Hypothalamus (tissue), 51 donors: ENCODE measurements at places on chromosomes 2 and 18.
A peak's percentile ranks its signal among the peaks of the same experiment; 100 is the strongest.

GRCh38 chr2:7373156-7373555, 455.9 kb downstream of the RNF144A start:
- no peak for DNase-seq

DNA sequence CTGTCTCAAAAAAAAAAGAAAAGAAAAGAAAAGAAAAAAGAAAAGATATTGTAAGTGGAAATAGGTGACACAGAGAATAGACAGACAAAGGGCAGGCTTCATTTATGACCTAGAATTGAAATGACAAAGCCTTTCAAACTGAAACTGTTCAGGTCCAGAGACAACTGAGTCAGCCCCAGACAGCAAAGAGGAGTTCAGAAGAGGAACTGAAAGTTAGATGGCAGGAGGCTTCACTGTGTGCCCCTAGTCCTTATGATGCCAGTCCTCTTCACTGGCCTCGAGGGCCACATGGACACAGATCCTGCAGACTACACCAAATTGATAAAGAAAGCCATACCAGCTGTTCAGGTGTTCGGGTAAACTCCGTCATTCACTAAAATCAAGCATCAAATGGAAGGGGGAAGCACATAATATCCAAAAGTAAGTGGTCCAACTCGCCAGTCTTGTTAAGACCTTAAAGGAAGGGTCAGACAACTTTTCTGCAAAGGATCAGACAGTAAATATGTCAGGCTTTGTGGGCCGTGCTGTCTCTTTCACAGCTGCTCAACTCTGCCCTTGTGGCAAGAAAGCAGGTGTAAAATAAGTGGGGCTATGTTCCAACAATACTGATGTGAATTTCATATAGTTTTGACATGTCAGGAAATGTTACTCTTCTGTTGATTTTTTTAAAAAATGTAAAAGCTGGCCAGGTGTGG, 231.9 kb upstream of the MGAT5 start:
- DNase-seq: no peak

DNA sequence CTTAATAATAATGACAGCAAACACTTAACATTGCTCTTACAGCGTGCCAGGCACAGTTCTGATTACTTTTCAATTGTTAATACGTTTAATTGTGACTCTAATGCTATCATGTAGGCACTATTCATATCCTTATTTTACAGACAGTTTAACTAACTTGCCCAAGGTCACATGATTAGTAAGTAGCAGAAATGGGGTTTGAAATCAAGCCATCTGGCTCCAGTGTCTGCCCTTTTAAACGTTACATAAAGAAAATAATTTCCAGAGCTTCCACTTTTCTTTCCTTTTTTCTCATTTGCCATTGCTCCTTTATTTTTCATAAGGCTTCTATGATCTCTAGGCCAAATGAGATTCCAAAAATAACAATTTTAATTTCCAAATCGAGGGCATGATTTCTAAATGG, 50.6 kb upstream of the IKZF2 start:
- DNase-seq: no peak

DNA sequence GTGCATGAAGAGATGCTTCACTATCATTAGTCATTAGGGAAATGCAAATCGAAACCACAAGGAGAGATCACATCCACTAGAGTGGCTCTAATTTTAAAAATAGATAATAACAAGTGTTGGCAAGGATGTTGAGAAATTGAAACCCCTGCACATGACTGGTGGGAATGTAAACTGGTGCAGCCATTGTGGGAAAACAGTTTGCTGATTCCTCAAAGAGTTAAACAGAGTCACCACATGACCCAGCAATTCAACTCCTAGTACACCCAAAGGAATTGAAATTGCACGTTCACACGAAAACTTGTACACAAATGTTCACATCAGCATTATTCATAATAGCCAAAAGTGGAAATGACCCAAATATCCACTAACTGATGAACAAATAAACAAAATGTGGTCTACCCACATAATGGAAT, 179.5 kb downstream of the BCL2 start:
- DNase-seq: no peak

DNA sequence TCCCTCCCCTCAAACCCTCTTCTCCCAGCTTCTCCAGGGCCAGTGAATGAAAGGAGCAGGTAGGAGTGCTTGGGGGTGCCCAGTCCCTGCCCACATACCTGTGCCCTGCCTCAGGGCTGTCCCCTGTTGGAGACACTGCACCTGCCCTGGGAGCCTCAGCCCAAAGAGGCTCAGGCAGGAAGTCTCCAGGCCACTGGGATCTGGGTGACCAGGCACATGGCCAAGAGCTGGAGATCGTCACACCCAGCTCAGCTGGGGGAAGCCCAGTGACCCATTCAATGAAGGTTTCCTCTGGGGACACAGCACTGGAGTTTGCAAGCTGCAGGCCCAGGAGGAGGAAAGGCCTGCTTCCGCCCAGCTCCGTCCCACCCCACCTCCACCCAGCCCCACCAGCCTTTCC, 156.4 kb downstream of the ZFP36L2 start:
- no peak for DNase-seq

GRCh38 chr2:75667884-75668283, 21.3 kb downstream of the MRPL19 start:
- DNase-seq: no peak

DNA sequence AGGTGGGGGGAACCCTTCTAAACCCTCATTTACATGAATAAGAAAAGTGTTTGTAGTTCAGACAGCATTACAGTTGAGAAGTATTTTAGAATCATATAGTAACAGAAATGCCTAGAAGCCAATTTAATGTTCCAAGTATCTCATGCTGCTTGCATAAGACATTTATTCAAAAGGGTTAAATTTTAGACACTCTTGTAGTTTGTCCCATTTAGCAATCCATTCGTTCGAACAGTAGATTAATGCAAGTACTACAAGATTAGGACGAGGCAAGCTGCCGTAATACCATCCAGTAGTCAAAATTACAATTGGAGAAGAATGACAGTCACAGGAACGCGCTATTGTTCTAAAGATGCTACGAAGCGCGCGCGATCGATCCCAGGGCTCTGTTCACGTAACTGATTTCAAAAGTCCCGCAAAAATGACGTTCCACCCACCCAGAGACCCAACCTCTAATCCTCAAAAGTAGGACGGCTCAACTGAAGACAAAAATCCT, 1.2 kb downstream of the TMEM237 start:
- no peak for DNase-seq

DNA sequence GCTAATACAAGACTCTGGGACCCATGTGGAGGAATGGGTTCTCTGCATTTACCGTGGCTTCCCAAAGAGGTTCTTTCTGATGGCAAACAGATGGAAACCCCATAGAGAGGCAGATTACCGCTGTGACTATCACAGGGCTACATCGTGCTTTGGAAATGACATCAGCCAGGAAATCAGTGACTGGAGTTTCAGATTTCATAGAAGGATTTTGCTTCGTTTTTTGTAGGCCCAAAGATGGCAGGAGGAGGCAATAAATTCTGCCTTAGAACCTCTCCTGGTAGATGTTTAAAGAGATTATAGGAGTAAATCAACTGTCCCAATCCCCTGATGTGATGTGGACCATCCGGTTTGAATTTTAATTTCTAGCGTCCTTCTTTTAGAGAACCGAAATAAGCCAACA, 214.1 kb downstream of the AGPS start:
- no peak for DNase-seq

GRCh38 chr2:217256251-217256650, 396.4 kb upstream of the TNP1 start:
- DNase-seq: no peak

DNA sequence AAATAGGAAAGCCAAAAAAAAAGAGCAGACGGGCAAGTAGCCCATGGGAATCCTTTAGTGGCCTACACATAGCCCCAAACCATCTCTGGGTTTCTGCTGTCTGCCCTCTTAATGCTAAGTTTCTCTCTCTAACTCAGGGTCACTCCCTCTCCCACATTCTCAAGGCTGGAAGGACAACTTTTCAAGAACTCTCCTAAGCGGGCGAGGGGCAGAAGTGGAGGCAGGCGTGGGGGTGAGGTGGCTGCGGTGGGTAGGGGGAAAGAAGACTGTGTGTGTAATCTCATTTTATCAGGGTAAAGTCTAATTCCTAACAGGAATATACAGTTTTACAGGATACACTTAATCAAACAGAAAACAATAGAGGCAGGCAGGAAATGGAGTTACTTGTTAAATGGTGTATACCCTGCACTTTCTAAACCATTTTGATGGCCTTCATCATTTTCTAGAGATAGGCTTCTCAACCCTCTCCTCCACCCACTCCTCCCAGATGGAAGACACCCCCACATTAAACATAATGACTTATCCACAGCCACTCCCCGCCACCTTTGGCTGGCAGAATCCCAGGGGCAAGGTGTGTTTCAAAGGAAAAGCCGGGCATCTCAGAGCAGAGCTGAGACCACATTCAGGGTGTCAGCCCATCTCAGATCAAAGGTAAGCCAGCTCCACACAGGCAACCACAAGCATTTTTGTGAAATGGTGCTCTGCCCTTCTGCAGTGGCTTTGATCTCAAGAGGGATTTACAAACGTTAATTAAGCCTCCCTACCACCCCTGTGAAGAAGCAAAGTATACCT, 6.8 kb downstream of the SMAD7 start:
- DNase-seq: no peak

DNA sequence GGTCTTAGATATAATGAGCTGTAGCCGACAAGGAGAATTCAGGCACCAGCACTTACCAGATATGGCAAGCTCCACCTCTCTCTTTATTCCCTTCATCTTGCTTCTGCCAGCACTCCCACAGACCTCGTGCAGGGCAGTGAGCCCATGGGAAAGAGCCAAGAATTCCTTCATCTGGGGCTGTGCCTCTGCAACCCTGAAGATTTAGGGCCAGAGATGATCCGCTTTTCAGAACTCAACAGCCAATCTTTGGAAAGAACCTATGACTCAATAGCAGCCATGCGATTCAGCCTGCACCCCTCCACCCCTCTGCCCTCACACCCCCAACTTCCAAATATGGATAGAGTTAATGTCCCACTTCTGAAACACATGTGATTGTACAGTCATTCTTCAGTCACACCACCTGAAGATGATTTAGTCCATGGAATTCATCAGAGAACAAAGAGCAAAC, 533.7 kb upstream of the TNP1 start:
- DNase-seq: no peak

DNA sequence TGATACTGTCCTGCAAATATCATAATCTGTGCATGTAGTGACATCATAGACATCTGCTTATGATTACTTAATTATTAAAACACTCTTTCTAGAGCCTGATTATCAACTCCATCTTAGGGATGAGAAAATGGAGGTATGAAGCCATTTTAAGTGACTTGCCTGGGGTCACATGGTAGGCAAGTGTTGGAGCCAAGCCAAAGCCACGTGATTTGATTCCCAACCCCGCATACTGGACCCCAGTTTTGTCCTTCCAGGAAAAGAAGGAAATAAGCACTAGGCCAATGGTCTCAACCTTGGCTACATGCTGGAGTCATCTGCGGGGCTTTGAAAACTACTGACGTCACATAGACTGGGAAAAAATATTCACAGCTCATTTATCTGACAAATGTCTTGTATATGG, 19.6 kb upstream of the SEH1L start:
- DNase-seq: no peak

GRCh38 chr2:192398236-192398635, 203.5 kb upstream of the TMEFF2 start:
- no peak for DNase-seq

GRCh38 chr2:64453770-64454385, at the start of gene LGALSL:
Gene LGALSL (plus strand): TSS chr2:64454162. CDS start chr2:64454546, 384 bp downstream.
- DNase-seq: peak; percentile 58

- DNase-seq: no peak
Observed at GRCh38 chr2:175836361-175836760, 165.7 kb downstream of the LNPK start.

- DNase-seq: no peak
Observed at GRCh38 chr2:177842243-177842642, 230.3 kb downstream of the PDE11A start.

- no peak for DNase-seq
Observed at GRCh38 chr2:66547118-66547517, 112.2 kb downstream of the MEIS1 start.

- no peak for DNase-seq
Observed at GRCh38 chr18:36095936-36096519, 28.7 kb upstream of the RPRD1A start.

GRCh38 chr2:104851291-104852089, 2.4 kb upstream of the POU3F3 start:
- no peak for DNase-seq

- DNase-seq: no peak
Observed at GRCh38 chr2:136122661-136123060, 4.7 kb upstream of the CXCR4 start.

DNA sequence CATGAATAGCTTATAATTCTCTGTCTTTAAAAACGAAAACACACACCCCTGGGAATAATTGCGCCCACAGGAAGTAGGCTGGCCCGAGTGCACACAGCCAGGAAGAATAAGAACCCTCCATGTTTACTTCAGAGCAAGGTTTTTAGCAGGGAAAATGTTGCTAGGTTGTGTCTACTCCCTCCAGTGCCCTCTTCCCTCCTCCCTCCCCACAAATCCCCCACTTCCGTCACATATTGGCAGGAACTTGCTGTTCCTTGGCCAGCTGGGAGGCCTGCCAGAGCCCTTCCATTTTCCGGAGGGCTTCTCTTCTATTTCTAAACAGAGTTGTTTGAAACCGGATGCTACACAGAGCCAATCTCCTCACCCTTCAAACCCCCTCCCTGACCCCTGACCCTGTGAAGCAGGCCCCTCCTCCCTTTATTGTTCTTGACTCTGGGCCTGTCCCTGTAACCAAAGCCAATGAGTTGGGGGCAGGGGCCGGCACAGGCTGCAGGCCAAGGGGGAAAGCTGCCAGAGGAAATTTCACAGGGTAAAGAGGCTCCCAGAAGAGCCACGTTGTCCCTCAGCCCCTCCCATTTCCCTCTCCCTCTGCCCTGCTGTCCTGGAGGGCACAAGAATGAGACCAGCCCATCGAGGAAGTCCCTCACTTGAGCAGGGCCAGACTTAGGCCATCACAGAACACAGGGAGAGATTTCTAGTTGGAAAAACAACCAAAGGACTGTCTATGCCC, 49.8 kb upstream of the LGALSL start:
- peak; percentile 63 for DNase-seq

DNA sequence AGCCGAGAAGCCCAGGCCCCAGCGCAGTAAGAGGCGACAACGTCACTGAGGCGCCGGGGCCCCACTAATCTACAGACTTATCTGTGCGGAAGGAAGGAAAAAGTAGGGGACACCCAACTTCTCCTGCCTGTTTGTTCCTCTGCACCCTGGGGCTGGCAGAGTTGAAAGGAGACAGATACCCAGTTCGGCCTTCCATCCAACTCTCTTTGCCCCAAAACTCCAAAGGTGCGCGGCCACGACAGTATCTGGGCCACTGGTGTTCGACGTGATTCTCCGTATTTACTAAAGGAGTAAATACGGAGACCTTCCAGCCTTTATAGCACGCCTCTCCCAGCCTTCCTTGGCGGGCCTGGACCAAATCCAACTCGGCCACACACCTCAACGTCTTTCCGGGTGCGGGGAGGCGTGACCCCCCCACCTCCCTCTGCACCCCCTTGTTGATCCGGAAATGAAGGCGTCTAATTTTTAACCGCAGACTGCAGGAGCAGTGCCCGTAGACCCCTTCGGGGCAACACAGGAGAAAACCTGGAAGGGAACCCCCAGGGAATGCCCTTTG, 1.6 kb downstream of the SMAD7 start:
- no peak for DNase-seq
